ENCODE measurements at places on chromosomes 2 and 18.
A peak's percentile ranks its signal among the peaks of the same experiment; 100 is the strongest.

DNA sequence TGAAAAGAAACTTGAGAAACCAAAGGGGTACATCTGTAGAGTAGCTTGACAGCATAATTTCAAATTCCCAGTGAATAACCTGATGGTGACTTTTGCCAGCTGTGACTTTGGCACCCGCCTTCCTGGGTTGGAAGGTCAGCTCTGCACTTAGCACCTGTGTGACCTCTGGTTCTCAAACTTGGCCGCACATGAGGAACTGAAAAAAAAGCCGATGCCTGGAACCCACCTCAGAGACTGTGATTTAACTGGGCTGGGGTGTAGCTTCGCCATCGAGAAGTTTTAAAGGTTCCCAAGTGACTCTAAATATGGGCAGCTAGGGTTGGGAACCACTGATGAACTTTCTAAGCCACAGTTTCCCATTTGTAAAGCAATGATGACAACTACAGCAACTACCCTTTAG lies 6.5 kb downstream of the EFEMP1 start:
- no peak for DNase-seq

GRCh38 chr2:144320491-144320890 lies 199.4 kb downstream of the ZEB2 start:
- peak; percentile 73 for DNase-seq

DNA sequence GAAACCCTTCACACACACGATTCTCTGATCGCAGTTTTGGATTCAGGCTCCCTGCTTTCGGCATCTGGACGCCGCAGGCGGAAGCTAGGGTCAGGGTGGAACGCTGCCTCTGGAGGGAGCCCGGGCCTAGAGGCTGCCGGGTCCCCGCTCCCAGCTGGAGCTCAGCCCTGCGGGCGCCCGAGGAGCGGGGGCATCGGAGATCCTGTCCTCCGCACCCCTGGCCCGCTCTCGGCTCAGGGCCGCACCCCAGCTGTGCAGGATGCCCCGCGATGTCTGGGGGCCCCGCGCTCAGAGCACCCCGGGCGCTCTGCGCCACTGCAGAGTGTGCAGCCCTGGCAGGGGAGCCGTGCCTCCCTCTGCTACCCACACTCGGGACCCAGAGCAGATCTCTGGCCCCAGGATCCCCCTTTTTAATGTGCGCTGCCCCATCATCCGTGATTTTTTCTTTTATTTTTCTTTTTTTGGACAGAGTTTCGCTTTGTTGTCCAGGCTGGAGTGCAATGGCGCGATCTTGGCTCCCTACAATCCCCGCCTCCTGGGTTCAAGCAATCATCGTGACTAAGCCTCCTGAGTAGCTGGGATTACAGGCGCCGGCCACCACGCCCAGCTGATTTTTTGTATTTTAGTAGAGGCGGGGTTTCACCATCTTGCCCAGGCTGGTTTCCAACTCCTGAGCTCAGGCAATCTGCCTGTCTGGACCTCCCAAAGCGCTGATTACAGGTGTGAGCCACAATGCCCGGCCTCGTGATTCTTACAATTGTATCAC lies 54.8 kb upstream of the TUBA3E start:
- DNase-seq, result no peak

- peak; percentile 5 for DNase-seq
Measured at GRCh38 chr2:119431155-119431975, at the start of gene TMEM37. TSS of gene TMEM37 (plus strand) at chr2:119431854. CDS start at chr2:119431904, 50 bp downstream.

- DNase-seq, result no peak
Measured at GRCh38 chr2:68901199-68901514, 30.0 kb upstream of the BMP10 start.

DNA sequence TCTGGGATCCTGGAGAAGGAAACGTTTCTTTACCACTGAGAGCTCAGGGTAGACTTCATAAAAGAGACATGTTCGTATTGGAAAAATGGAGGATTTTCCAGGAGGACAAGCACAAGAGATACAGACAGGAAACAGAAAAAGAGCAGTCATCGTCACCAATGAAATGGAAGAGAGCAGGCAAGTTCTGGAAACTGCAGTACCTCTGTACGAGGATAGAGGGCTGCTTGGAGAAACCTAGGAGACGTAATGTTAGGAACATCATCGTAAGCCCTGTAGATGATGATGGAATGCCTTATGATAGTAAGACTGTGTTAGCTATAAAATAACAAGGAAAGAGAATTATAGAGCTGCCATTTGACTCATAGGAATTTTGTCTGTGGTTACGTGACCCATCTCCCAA lies 121.1 kb upstream of the KLHL14 start:
- DNase-seq, result no peak
